Stimulated activated memory B cell treated with anti-CD40 and anti-IgM and Interleukin-4, amounts not matched to agents 10 μg/mL and 1 μg/mL and 100 μg/mL, for 72 hours (primary cell): ENCODE measurements at places on chromosomes 4 and X.

- peak overlapping the region; percentile 99 for H3K27ac ChIP-seq
- H3K4me1 ChIP-seq: peaks cover 55% of the 10 kb centered on the region
- no peaks in the 10 kb centered on the region for H3K27me3 ChIP-seq
- no peaks in the 10 kb centered on the region for H3K36me3 ChIP-seq
- ATAC-seq: peak; percentile 29
These were observed 77.2 kb upstream of the BCOR start for GRCh38 chrX:40174854-40175510.

DNA sequence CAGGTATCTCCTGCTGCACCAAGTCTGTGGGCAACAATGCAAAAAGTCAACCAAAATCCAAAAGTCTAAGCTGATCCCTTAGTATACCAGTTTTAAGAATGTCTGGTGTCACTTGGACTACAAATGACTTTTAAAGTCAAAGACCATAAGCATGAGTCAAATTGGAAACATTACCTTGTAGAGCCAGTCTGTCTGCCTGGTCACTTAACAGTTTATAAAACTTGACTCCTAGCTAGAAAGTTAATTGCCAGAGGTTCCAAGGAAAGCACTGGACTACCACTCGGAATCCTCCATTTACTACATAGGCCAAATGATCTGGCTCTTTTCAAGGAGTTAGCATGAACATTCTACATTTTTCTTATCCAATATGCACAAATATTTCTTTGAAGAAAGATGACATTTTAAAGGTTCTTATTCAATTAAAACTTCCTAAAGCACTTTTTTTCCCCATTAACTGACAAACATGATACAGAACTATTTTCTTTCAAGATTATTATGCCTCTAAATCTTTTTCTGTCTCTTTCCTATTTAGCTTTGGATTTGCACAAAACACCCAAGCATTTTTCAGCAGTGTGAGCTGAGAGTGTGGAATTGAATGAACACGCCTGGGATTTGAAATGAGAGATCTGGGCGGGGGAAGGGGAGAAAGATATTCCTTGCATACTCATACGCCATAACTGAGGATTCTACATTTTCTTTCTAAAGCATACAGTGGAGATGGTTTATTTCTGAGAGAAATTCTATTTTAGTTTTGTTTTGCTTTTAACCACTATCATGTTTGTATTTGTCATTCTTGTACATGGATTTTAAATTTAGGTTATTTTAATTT is 188.4 kb downstream of the SHROOM3 start:
- no peak overlapping the region for H3K27ac ChIP-seq
- H3K27me3 ChIP-seq: peaks cover 20% of the 10 kb centered on the region
- no peaks in the 10 kb centered on the region for H3K36me3 ChIP-seq

DNA sequence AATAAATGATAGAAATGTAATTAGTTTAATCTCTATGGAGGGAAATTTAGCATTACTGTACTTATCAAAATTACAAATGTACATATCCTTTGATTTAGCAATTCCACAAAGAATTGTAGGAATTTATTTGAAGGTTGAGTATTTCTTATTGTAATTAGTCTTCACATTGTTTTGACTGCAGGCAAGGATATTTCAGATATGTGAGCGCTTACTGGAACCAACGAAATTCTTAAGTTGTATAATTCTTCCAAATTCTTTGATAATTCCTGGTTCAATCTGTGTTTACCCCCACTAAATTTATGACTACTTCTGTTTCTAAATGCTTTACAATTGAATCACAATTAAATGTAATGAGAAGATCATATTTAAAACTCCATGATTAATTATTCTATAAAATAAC is 26.9 kb upstream of the WWC2 start:
- H3K4me1 ChIP-seq: no peaks in the 10 kb centered on the region
- H3K36me3 ChIP-seq: no peaks in the 10 kb centered on the region
- peaks cover 25% of the 10 kb centered on the region for H3K27me3 ChIP-seq
- ATAC-seq: no peak

DNA sequence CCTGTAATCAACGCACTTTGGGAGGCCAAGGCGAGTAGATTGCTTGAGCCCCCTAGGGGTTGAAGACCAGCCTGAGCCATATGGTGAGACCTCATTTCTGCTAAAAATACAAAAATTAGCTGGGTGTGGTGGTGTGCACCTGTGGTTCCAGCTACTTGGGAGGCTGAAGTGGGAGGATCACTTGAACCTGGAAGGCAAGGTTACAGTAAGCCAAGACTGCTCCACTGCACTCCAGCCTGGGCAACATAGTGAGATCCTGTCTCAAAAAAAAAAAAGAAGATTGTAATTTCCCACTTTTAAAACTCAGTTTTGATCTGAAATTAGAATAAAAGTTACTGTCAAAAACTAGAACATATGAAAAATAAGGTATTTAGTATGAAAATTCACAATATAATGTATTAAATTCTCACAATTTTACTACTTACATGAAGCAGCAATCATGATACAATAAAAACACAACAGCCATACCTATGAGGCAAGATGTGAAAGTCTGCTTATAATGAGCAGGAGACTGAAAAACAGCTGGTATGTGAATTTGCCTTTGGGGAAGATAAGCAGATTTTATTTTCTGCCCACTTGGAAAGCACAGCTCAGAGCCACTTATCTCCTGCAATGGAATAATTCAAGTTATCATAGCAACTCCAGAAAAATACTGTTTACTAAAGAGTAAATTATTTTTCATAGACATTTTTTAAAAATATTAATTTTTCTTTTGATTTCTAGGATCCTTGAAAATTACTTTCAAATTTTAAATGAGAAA is 50.6 kb downstream of the ZGRF1 start:
- H3K27me3 ChIP-seq: no peaks in the 10 kb centered on the region
- peaks cover 21% of the 10 kb centered on the region for H3K36me3 ChIP-seq
- no peaks in the 10 kb centered on the region for H3K4me1 ChIP-seq
- no peak overlapping the region for H3K27ac ChIP-seq
- ATAC-seq: no peak
- H3K4me3 ChIP-seq: no peak overlapping the region

DNA sequence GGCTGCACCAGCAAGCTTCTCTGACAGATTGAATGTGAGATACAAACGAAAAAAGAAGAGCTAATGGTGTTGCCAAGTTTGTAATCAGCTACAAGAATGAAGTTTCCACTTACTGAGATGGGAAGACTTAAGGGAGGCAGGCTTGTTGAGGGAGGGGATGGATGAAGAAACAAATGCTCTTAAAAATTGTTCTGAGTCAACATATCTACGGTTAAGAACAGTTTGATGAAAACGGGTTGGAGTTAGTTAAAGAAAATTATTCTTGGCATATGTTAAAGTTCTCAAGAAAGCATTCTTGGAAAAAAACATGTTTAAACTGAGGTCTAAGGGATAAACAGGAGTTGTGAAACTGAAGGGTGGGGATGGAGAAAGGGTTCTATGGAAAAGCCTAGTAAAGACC is 816.3 kb upstream of the HS3ST1 start:
- H3K27me3 ChIP-seq: no peaks in the 10 kb centered on the region
- ATAC-seq: no peak
- no peaks in the 10 kb centered on the region for H3K4me1 ChIP-seq
- H3K4me3 ChIP-seq: no peak overlapping the region

DNA sequence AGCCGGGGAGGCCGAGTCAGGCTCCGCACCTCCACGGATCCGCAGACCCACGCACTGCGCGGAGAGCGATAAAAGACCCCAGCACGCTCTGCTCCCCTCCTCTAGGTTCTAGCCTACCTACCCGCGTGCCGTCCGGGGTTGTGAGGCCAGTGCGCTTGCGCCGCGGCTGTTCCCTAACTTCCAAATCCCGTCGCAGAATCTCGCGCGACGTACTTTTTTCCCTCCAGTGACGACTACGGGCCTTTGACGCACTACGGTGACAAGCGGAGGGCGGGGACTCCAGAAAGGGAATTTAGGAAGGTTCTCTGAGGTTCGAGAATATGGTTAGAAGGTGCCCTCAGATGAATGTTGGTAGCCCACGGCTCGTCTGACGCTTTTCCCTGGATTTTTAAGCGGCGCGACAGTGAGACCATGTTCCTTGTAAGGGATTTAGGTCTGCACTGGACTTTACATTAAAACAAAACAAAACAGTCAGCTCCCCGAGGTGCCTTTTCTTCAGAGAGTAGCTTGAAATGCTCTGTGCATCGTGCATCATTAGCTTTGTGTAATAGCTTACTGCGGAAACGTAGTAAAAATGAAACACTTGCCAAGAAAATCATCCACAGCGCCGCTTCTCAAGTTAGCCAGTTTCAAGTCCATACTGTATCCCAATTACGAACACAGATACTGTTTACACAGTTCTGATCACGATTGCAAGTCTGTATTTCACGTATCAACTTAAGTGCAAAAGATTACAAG is at the start of gene NKRF:
NKRF (minus strand) TSS at position 145 of the 738 bp plus-strand sequence.
- peak; percentile 93 for ATAC-seq
- H3K27me3 ChIP-seq: no peaks in the 10 kb centered on the region
- peak within 1 kb of the TSS; percentile 83 for H3K4me3 ChIP-seq

- no peaks in the 10 kb centered on the region for H3K36me3 ChIP-seq
- no peak for ATAC-seq
- no peak overlapping the region for H3K4me3 ChIP-seq
- H3K27ac ChIP-seq: no peak overlapping the region
- H3K4me1 ChIP-seq: no peaks in the 10 kb centered on the region
These were observed 366.8 kb upstream of the FGF13 start for GRCh38 chrX:139078342-139078741.

DNA sequence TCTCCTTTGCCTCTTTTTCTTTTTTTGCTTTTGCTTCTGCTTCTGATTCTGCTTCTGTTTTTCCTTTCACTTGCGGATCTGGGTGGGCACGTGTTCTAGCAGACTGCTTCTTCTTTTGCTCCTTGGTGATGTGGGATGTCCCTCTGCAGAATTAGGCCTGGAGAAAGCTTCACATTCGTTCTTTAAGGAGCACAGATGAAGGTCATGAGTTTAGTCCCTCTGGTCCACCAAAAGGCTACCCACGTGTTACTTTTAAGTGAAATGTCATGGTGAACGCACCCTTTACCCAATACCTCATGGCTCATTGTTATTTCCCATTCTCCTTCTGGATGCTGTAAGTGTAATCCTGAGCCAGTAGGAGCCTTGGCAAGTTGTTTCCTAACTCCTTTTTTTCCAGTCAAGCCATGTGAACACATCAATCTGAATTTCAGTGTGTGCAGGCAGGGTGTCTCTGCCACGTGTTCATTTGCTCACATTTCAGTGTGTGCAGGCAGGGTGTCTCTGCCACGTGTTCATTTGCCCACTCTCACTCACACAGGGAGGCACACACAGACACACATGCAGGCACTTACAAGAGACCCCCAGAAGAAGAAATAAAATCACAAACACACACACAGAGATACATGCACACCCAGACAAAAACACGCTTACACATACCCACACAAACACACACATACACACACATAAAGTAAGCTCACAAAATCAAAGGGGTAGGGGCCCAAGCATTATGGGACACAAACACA is 36.9 kb downstream of the NBDY start:
- ATAC-seq: no peak
- no peaks in the 10 kb centered on the region for H3K27me3 ChIP-seq
- H3K4me1 ChIP-seq: peaks cover 54% of the 10 kb centered on the region
- peak overlapping the region; percentile 59 for H3K4me3 ChIP-seq
- peak overlapping the region; percentile 93 for H3K27ac ChIP-seq

GRCh38 chrX:12971282-12972003 is 3.5 kb upstream of the TMSB4X start:
- peak overlapping the region; percentile 86 for H3K4me3 ChIP-seq
- H3K27ac ChIP-seq: peak overlapping the region; percentile 98
- ATAC-seq: no peak
- peaks cover 50% of the 10 kb centered on the region for H3K4me1 ChIP-seq
- peaks cover 15% of the 10 kb centered on the region for H3K36me3 ChIP-seq
- no peaks in the 10 kb centered on the region for H3K27me3 ChIP-seq

GRCh38 chr4:148934926-148935578 is 492.8 kb upstream of the NR3C2 start:
- ATAC-seq: no peak
- H3K4me1 ChIP-seq: no peaks in the 10 kb centered on the region
- no peak overlapping the region for H3K4me3 ChIP-seq
- no peaks in the 10 kb centered on the region for H3K27me3 ChIP-seq
- H3K27ac ChIP-seq: no peak overlapping the region

DNA sequence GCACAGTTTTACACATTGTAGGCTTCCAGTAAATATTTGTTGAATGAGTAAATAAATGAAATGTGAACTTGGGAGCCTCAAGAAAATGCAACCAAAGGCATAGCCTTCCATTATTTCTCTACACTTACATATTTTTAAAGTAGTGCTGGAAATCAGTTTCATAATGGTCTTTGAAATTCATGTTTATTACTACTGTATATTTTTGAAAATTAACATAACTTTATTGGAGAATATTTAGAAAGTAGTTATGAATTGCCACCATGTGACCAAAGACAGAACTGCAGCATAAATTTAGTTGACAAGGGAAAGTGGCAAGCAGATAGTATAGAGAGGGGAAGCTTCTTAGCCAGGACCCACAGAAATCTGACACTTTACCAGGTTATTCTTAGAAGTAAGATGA is 6.4 kb downstream of the TCEAL8 start:
- ATAC-seq: no peak
- no peak overlapping the region for H3K27ac ChIP-seq
- no peaks in the 10 kb centered on the region for H3K36me3 ChIP-seq
- no peak overlapping the region for H3K4me3 ChIP-seq
- no peaks in the 10 kb centered on the region for H3K27me3 ChIP-seq
